Activated CD8-positive, alpha-beta memory T cell treated with anti-CD3 and anti-CD28 coated beads for 24 hours (primary cell): ENCODE measurements at places on chromosomes 3 and 15.

- DNase-seq, result no peak
Observed at GRCh38 chr15:78509726-78510312, 2.4 kb downstream of the HYKK start.

DNA sequence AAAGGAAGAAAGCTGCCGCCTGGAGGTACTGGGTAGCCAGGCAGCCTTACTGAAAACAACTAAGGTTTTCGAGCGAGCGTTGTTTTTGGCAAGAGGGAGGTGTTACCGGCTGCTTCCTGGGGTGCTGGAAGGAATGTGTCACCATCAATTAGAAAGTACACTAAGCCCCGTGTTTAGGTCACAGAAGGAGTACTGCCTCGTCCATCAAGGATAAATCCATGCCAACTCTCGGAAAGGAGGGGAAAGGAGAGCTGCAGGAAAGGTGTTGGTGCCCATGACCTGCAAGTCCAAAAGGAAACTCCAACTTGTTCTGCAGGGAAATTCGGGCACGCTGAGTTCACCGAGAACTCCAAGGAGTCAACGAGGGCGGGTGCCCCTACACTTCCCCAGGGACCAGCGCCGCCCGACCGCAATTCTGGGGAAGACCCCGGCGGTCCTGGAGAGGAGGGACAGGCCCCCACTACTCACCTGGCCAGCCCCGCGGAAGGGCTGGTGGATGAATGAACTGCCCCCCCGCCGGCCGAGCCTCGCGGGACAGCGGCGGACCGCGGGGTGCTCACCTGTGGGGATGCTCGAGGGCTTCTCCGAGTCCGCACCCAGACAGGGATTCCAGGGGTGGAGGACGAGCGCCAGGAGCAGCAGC is 542 bp downstream of the PLOD2 start:
- peak; percentile 55 for DNase-seq

DNA sequence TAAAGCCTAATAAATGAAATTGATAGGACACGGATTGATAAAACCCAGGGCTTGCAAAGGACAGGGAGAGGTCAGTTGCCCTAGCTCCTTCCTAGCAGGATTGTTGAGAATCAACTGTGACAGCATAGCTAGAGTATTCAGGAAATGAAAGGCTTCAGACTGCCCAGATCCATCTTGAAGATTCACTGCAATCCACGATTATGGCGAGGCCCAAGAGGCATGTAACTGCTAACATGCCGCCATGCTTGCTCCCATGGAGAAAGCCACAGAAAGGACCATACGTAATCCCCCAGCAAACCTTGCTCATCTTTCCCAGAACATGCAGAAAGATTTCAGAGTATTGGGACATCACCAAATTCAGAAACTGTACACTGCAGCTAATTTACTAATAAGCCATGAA is 41.3 kb downstream of the MYH15 start:
- no peak for DNase-seq

- no peak for DNase-seq
Observed at GRCh38 chr3:37864904-37865303, 3.2 kb downstream of the CTDSPL start.

DNA sequence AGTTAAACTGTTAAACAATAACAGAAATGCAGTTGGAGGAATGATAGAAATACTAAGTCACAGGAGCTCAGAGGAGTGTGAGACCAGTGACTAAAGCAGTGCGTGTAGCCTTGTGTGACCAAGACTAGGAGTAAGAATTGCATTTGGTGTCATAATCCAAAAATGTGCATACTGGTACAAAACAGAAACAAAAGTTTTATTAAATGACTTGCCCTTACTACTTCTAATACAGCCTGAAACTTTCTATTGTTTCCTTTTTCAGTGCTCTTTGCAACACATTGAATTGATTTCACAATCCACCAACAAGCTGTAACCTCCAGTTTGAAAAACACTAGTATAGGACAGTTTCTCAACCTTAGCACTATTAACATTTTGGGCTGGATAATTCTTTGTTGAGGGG is 17.1 kb downstream of the SNX1 start:
- no peak for DNase-seq

DNA sequence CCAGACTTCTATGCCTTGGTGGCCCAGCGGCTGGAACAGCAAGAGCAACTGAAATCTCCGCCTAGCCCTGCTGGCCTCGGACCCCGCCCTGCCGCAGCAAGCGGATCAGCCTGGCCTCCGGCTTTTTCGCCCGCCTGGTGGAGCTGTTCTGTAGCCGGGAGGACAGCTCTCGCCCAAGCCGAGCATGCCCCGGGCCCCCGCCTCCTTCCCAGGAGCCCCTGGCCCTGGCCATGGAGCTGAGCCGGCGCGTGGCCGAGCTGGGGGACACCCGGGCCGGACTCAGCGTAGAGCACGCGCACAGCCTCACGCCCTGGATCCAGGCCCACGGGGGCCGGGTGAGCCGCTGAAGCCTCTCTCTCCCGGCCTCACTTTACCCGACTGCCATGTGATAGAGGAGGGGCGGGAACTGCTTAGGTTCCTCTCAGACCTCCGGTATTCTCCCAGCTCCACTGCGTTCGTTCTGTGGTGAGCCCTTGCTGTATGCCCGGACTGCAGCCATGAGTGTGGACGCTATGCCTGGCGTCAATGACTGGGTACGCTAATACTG is 24.1 kb upstream of the MRPL3 start:
- DNase-seq, result no peak

DNA sequence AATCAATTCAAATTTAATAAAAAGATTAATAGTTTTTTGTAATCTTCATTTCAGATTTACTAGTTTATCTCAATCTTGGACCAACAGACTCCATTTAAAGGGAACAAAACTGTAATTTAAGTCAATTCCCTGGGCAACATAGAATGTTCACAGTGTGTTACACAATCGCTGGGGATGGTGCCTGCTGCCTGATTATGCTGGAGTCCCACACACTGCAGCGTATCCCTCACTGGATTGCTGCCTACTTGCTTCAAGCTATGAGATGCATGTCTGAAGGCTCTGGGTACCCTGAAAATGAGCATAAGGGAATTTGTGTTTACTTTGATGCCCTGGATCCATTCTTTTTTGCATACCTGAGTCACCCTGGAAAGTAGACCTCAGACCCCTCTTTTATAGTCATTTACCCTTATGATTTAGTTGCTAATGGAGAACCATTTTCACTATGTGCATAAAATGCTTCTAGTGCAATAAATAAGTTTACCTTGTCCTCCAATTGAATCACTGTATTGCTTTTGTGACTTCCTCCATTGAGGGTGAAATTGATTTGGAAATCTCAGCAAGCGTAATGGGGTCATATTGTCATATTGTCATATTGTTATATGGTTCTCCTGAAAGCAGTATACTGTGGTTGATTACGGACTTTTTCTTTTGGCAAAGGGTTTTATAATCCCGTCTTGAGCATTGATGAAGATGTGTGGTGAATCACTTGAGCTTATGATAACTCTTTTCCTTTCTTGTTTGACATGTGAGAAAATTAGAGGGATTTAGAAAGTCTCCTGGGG is 35.9 kb downstream of the ITPR1 start:
- no peak for DNase-seq

DNA sequence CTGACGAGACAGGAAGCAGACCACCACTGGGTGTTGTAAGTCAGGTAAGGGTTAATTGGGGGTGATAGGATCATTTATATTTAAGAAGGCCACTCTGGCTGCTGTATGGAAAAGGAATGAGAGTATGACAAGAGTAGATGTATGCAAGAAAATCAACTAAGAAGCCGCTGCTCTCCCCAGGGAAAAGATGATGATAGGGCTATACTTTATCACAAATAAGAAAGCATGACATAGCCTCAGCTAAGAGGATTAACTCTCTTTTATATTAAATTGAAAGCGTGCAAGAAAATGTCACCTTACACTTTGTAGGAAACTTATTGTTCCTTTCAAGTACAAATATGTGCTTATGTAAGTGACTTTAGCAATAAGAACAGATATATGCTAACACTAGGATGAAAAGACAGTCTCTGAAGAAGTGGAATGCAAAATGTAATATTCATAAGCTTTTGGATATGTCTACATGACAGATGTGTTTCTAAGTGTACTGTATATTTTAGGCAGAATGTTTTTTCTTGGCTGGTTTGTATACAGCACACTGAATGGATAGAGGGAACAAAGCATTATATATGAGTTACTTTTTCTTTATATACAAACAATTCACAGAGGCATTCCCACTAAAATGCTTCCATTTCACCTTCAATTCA is 8.7 kb upstream of the NDUFB4 start:
- DNase-seq, result no peak

DNA sequence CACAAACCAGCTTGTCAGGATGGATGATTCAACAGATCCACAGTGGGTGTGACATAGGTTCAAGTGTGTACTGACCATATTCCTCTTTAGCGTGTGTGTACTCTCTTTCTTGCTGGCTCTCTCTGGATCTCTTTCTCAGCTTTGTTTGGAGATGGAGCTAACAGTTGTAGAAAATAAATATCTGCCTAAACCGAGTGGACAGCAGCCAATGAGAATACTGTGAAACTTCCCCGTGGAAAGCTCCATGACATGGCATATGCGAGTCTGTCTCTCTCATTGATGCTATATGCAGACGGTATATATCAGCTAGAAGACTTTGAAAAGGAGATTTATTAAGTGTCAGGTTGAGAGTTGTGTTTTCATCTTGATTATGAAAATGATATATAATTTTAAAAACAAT is 406.5 kb upstream of the SUCLG2 start:
- no peak for DNase-seq

DNA sequence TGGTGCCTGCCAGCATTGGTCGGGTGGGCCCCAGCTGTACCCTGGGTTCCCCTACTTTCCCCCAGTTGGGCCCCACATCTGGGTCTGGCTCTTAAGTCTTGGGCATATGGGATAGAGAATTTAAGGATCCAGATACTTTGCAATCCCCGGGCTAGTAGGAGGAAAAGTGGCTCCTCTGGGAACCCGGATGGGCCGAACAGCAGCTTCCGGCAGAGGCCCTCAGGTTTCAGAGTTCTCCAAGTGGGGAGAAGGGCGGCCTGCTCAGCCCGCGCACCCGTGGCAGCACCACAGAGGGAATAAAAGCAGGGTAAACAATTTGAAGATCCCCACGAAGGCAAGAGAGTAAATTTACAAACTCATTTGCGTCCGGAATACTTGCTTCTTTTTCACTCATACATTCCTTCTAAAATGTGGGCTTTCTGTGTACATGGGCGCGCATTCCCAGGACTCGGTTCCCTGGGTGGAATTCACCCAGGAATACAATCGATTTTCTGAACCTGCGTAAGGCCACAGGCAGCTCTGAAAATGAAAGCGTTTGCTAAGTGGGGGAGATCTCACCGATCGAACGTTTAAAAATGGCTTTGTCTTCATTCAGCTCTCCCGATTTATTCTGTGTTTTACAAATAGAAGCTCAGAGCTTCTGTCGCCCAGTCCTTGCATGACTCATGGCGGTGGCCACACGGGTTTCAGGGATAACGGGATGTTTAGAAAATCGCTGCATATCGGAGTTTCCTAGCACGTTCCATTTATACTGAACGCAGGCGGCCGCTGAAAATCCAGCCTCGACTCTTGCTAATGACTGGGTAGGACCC is 74.0 kb upstream of the POLG start:
- no peak for DNase-seq

GRCh38 chr15:76169018-76169417 is 109.2 kb downstream of the TMEM266 start:
- DNase-seq, result no peak

DNA sequence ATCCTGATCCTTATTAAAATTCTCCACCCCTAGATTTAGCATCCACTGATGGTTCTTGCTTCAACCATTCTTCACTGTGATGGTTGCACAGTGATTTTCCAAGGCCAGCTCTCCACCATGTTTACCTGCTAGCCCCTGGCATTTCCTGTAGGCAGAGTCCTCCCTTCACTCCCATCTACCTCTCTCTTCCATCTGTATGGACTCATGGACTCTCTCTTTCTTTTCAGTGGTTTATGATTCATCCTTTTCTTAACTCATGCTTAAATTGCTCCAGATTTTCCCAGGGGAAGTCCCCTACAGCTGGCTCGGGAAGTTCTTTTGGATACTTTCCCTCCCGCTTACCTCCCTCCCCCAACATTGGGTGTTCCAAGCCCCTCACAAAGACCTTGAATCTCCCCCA is 18.7 kb downstream of the TGM4 start:
- no peak for DNase-seq

DNA sequence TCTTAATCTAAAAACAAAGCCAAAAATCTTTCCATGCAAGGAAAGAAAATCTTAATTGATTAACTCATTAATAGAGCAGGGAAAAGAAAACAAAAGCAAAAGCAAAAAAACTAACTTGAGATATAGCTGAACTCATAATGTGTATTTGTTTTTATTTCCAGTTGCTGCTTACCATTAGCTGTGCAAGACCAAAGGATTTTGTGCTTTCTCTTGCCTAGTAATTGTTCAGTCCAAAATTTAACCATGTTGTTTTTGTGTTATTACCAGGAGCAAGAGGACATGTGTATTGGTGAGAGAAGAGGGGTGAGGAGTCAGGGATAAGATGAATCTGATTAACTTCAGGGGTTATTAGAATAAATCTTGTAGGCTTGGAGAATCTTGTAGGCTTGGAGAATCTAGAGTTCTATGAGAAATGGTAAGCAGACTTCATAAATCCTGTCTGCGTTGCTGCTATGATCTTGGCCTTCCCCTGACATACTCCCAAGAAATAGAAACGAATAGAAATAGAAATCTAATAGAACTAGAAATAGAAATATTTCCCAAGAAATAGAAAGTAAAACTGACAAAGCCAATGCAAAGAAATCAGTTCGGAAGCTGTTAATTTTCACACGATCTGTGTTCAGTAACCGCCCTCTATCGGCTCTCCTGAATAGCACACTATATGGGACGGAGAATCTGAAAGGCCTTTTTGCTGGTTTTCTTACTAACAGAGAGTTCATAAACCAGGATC is 72.6 kb upstream of the TNFSF10 start:
- no peak for DNase-seq

DNA sequence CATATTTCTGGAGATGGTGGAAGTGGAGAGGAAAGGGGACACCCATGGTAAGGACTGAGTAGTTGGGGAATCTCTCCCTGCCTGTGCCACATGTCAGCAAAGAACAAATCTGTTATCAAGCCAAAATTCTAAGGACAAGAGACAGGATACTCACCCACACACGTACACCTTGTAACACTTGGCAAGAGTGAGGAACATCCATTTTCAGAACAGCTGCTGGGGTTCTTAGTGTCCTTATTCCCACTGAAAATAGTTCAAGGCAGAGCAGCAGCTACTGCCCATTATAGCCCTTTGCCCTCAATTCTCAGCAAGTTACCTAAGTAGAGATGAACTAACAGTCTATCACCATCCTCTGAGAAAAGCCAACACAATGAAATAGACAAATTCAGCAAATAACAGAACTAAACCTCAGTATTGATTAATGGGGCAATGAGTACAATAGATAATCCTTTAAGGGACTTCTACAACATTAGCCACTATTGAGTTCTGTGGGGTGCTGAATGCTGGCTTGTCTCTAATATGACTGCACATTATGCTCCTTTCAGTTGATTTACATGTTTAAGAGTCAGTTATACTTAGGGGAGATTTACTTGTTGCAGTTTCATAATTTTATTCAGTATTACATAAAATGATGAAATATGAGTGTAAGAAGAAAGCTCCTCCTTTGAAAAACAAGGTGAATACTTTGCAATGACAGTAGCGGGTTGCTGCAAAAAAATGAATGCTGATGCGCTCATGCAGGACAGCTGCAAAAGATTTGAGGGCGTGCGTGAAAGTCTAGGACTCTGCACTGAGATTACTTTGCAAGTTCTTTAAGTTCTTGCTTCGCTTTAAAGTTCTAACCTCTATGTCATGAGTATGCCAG is 22.4 kb downstream of the SENP5 start:
- no peak for DNase-seq

GRCh38 chr15:91787198-91787597 is 66.3 kb upstream of the SLCO3A1 start:
- no peak for DNase-seq
